ENCODE measurements at places on chromosomes 12 and 14.

DNA sequence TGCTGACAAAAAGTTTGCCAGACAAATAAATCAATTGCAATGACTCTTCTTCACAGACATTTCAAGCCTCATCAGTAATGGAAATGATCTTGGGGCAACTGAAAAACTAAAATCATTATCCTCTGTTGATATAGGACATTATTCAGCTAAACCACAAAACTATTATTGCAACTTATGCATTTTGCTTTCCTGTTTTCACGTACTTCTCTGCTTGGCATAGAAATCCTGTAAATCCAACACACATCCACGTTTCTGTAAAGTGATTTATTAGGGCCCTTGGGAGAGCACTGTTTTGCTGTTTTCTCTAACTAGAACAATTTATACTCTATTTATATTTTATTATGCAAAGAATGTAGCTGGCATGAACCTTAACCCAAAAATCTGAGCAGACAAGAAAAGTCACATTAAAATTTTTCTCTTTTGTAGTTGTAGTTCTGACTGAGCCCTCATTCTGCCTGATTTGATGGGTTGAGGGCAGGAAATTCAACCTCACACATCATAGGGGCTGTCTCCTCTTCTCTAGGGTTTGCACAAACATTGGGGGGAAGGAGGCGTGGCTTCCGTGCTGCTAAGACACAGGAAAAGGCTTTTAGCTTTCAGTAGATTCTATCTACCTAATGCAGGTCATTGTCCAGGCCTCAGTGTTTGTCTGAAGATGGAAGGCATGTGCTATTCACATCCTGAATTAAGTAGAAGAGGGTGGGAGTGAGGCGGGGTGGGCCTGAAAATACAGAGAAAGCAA lies 11.5 kb upstream of the NUP107 start:
- peak; percentile 80 for DNase-seq

DNA sequence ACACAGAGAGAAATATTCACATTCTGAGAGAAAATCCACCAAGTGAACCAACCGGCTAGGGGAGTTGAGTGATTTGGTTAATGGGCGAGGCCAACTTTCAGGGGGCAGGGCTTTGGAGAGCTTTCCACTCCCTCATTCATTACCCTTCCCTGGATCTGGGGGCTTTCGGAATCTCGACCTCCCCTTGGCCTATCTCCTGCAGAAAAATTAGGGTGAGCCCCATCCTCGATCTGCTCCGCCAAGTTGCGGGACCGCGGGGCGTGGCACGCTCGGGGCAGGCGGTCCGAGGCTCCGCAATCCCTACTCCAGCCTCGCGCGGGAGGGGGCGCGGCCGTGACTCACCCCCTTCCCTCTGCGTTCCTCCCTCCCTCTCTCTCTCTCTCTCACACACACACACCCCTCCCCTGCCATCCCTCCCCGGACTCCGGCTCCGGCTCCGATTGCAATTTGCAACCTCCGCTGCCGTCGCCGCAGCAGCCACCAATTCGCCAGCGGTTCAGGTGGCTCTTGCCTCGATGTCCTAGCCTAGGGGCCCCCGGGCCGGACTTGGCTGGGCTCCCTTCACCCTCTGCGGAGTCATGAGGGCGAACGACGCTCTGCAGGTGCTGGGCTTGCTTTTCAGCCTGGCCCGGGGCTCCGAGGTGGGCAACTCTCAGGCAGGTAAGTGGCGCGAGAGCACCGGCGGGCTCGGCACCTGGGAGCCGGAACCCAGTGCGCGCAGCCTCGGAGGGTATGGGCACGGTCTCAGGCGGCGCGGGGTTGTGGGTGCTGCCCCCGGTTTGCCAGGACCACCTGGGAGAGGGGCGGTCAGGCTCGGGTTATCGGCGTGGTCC lies at the start of gene ERBB3:
ERBB3 (plus strand) TSS at position 443 of the 833 bp plus-strand sequence; CDS start at position 579, 136 bp downstream.
- peak; percentile 69 for DNase-seq

GRCh38 chr12:95116773-95117172 lies 43.4 kb upstream of the NR2C1 start:
- DNase-seq, result peak; percentile 6

- DNase-seq, result no peak
Measured at GRCh38 chr14:69613312-69614073, 2.1 kb downstream of the SUSD6 start.

- no peak for DNase-seq
Measured at GRCh38 chr14:58639842-58640484, 2.2 kb downstream of the DACT1 start.

- DNase-seq, result no peak
Measured at GRCh38 chr12:54678131-54678530, 30.0 kb upstream of the DCD start.

- DNase-seq, result no peak
Measured at GRCh38 chr14:45811155-45811554, 558.2 kb upstream of the MIS18BP1 start.

GRCh38 chr12:90211017-90211416 lies 502.4 kb upstream of the ATP2B1 start:
- DNase-seq, result no peak

DNA sequence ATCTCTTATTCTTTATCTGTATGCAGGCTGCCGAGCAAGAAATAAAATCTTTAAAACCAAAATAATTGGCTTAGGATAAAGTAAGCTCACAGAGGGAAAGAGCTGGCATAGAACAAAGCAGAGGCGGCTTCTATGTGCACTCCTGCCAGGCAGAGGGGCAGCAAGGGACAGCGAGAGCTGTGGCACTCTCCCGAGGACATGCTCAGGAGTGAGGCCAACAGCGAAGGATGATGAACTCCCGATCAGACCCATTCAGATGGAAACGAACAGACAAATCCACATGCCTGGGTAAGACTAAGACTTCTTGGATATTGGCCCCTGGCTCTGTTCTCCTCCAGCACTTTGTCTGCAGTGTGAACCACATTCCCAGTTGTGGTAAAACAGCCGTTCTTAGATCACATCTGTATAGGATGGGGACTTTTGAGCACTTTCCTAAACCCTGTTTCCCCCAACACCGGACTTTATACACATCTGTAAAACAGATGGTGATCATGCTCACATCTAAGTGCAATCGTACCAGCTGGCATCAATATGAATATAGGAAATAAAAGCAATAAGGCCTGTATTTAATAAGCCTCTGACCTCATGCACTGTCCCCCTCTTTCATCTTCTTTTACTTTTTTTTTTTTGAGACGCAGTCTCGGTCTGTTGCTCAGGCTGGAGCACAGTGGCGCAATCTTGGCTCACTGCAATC lies 134.1 kb downstream of the PPM1H start:
- no peak for DNase-seq

- DNase-seq, result no peak
Measured at GRCh38 chr12:120422892-120423456, 14.9 kb upstream of the COX6A1 start.

GRCh38 chr14:56136571-56137452 lies 18.6 kb downstream of the PELI2 start:
- no peak for DNase-seq

- DNase-seq, result no peak
Measured at GRCh38 chr12:11882301-11883019, 188.3 kb upstream of the BCL2L14 start.

GRCh38 chr12:107622001-107622400 lies 63.6 kb upstream of the PWP1 start:
- DNase-seq, result no peak

GRCh38 chr14:92497391-92497790 lies 16.2 kb upstream of the RIN3 start:
- no peak for DNase-seq

DNA sequence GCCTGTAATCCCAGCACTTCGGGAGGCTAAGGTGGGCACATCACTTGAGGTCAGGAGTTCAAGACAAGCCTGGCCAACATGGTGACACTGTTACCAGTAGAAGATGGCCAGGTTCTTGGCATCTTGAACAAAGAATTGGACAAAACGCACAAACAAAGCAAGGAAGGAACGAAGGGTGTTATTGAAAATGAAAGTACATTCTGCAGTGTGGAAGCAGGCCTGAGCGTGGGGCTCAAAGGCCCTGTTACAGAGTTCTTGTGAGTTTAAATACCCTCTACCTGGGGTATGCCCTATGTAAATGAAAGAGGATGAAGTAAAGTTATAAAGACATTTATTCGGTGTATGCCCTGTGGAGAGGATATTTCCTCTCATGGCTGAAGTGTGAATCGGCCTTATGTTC lies 20.8 kb upstream of the CDK17 start:
- DNase-seq, result peak; percentile 51

- no peak for DNase-seq
Measured at GRCh38 chr12:9073076-9073475, 42.6 kb downstream of the A2M start.

GRCh38 chr14:51240804-51241380 lies 845 bp downstream of the TMX1 start:
- no peak for DNase-seq

DNA sequence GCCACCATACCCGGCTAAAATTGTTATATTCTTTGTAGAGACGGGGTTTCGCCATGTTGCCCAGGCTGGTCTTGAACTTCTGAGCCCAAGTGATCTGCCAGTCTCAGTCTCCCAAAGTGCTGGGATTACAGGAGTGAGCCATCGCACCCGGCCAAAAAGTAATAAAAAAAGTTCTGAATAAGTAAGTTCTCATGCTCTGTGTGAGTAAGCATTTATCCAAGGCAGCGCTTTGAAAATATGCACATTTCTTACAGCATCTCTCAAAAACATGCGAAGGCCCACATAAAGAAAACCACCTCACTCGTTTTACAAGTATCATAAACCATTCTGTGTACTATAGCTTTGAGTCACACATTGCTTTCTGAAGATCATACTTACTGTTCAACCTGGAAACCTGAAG lies 8.6 kb downstream of the GIT2 start:
- DNase-seq, result no peak

GRCh38 chr14:85531141-85531586 lies 1.2 kb downstream of the FLRT2 start:
- no peak for DNase-seq

Data from CD4-positive, alpha-beta T cell treated with Interleukin-12 subunit alpha and Interleukin-12 subunit beta, for 1 hour (primary cell).